ENCODE measurements at places on chromosomes 7 and 10.

DNA sequence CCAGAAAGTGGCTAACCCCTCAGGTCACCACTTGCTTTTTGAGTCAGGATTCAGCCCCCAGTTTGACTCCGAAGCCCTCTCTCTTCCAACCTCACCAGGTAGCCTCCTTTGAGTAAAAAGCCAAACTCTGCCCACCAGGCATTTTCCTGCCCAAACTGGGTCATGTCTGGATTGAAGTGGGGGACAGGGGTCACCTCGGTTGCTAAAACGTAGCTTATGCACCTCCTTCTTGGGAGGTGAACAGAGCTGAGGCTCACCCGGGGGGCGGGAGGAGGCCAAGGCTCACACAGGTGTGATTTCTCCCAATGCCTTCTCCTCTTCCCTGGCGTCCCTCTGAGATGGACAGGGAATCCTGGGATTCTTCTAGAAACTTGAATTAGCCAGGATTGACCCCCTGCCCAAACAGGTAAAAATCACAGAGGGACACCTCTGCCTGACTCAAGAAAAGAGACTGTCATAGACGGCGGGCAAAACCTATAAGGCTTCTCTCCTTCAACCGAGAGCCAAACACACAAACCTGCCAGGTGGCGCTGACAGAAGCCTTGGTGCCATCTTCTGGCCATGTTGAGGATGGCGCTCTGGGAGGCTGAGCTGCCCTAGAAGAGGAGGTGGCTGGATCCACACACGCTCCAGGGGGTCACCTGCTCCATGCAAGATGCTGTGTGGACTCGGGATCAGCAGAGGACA lies 51.6 kb downstream of the PRLHR start:
- DNase-seq = peak; percentile 66

GRCh38 chr10:88379575-88379974 lies 203.5 kb downstream of the RNLS start:
- DNase-seq = no peak

- DNase-seq = no peak
Observed at GRCh38 chr10:63657761-63658160, 136.6 kb downstream of the REEP3 start.

DNA sequence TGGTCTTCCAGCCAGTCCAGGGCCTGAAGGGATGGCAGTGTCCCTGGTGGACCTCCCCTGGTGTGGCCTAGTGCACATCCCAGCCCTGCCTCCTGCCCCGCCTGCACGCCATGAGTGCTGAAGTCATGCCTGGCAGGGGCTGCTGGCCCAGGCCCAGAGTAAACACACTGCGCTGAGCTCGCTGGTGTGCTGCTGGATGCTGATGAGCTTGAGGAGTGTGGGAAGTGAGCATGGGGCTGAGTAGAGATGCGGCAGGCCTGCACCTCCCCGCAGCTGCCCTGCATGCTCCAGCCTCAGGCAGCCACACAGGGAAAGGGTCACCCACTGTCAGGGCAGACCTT lies 43.2 kb downstream of the HTRA1 start:
- DNase-seq = no peak

GRCh38 chr10:130425169-130425568 lies 289.0 kb downstream of the GLRX3 start:
- no peak for DNase-seq

- no peak for DNase-seq
Observed at GRCh38 chr10:114729103-114729659, 71.1 kb upstream of the ABLIM1 start.

DNA sequence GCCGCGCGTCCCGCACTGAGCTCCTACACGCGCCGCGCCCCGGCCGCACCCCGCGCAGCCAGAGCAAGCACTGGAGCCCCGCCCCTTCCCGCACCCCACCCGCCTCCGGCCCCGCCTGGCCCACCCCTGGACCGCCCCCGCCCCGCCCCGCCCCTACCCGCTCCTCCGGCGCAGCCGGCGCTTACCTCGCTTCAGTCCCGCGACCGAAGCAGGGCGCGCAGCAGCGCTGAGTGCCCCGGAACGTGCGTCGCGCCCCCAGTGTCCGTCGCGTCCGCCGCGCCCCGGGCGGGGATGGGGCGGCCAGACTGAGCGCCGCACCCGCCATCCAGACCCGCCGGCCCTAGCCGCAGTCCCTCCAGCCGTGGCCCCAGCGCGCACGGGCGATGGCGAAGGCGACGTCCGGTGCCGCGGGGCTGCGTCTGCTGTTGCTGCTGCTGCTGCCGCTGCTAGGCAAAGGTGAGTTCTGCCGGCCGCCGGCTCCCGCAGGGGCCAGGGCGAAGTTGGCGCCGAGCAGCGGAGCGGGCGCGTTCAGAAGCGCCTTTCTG lies at the start of gene RET:
Gene RET, plus strand, starts transcription at position 194 of the 545 bp plus-strand sequence. Its CDS starts 190 bp downstream, at position 384.
- DNase-seq = peak; percentile 22

DNA sequence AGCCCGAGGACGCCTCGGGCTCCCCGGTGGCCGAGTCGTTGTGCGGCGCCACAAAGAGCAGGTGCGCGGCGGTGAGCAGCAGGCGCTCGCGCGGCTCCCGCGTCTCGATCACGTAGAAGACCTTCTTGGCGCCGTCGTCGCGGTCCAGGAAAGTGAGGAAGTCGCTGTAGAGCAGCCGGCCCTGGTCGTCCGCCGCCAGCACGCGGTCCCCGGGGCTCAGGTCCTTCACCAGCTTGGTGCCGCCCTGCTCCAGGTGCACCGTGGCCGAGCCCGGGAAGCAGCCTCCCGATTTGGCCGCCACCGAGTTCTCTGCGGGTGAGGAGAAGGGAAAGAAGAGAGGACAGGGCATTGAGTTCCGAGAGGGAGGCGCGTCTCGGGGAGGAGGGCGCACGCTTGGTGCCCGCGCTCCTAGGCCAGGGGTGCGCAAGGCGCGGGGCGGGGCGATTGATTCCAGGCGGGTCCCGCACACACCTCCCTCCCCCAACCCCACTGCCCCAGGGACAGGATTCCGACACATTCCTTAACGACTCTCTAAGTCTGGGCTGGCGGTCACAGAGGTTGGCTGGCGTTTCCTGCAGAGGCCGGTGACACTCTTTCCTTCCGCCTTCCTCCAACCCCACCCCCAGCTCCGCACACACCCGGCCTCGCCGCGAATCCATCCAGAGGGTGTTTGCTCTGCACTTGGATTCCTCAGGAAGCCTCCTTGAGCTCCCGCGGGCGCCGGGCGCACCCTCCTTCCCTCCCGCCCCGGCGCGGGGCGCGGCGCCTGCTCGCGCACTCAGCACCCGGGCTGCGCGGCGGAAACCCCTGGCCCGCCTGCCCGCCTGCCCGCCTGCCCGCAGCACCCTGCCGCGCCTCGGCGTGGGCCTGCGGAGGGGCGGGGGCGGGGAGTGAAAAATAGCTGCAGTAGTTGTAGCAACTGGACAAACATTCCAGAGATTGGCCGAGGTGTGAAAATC lies 8.6 kb downstream of the SHH start:
- no peak for DNase-seq
